ENCODE measurements at places on chromosomes 6 and 20.

DNA sequence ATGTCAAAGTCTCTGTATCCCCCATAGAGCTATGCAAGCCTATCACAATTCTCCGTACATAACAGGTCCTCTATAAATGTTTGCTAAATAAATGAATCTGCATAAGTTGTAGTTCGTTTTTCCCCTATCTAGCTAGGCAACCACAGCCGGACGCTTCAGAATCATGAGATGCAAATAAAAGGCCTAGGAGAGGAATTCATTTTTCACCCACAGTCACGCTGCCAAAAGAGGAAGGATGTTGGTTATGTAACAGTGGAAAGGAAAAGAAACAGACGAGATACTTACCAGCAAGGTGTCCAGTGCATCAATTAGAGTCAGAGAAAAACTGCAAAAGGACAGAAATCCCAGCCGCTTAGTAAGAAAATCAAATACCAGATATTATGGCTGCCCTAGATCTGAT is 2.4 kb downstream of the EDEM2 start:
- DNase-seq, result no peak

DNA sequence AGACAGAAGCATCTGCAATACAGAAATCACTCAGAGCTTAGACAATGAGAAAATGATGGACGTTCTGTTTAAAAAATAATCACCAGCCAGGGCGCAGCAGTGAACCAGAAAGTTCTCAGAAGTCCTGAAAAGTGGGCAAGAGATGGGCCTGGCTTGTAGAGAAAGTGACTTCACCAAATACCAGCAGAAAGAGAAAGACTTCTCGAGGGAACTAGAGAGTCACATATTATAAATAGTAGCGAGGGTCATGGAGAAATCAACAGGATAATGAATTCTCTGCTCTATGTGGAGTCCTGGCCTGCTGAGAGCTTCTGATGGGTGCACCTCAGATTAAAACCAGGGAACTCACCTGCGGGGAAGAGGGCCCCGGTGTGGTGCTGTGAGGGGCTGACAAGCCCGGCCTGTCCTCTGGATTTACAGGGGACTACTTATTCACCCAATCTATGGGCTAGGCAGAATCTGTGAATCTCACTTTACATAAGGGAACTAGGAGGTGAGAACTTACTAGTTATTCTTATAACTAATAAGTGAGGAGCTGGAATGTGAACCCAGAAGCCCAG is 5.6 kb upstream of the RAMACL start:
- DNase-seq, result no peak

DNA sequence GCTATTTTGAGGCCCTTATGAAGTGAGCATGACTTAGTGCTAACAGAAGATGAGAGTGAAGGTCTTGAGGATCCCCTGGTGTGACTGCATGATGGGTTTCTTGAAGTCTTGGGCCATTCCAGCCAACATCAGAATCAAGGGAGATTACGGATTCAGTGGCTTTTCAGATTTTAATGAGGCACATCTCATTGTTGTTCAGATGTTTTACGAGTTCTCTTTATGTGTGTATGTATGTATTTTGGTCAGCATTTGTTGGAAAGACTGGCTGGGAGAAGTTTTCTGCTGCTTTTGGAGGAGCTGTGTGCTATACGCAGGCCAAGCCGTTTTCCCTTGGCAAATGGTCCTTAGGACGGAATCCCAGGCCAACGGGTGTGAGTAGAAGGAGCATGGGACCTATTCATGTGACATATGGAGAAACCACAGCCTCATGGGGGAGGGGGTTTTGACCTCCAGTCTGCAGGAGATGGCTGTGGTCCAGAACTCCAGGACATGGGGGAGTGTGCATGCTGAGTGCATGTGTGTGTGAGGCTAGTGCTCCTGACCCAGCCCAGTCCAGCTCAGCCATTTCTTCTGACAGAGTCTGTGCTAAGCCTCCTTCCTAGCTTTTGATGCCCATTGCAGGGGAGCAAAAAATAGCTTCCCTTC is 35.3 kb downstream of the CHMP4B start:
- no peak for DNase-seq

- no peak for DNase-seq
Measured at GRCh38 chr6:56380476-56380875, 133.1 kb upstream of the COL21A1 start.

DNA sequence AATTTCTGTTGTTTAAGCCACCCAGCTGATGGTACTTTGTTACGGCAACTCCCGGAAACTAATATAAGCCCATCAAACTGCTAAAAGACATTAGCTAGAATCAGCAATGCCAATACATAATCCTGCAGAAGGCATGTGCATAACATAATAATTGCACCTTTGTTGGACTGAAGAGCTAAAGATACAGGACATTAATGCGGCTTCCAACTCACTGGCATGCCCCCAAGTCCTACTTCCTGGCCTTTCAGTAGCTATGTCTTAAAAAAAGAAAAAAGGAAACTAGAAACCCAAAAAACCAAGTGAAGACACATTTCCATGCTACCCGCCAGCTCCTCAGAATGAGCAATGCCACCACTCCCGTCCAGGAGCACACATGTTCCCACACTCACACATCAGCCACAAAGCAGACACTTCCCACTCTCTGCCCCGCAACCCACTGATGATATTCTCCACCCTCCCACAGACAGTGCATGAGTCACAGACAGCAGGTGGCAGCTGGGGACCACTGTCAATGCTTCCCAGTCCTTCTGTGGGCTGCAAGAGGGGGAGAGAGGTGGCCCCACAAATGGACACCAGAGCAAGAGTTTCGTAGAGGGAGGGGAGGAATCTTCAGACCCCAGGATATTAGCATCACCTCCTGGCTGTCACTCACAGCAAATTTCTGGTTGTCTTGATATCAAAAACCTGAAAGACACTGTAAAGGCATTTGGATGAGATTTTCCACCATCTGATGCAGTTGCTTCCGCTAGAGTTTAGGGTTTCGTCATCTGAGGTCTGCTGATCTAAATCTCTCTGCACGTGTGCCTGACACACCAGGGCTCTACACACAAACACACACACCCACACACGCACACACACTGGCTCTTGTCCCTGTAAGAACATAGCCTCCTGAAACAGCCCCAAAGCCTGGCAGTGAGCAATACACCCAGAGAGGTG is 32.8 kb downstream of the GFOD1 start:
- no peak for DNase-seq

- no peak for DNase-seq
Measured at GRCh38 chr6:13274707-13275434, 53.5 kb downstream of the TBC1D7 start.

GRCh38 chr6:30769088-30769852 is 24.9 kb upstream of the IER3 start:
- no peak for DNase-seq

DNA sequence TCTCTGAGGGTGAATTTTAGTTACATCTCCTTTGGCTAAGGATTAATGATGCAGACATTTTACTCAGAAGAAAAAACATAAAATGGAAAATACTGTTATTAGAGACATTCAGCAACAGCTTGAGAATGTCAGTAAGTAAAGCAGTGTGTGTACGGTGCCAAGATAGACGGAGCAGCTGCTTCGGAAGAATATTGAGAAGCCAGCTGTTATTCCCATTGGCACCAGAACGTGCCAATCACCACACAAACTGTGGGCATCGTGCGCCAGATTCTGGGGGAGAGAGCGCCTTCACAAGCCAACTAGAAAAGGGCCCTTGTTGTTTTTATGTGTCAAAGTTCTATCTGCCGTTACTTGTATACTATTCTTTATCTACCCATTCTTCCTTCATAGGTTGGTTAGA is 163.4 kb downstream of the MTFR2 start:
- DNase-seq, result no peak

DNA sequence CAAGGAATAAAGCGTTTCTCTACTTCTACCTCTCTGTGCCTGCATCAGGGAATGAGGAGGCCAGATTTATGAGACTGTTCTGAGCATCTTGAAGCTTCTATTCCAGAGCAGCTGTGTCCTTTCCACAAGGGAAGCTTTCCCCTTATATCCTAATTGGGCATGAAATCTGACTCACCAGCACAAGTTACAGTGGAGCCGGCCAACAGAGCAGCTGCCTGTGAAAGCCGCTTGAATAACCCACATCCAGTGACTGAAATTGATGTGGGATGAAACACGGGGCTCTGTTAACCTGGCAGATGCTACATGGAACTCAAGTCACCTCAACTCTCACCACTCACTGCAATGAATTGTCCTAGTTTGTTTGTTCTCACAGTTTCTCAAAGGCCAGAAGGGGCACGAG is 400.3 kb downstream of the TFAP2A start:
- DNase-seq, result no peak

- DNase-seq, result no peak
Measured at GRCh38 chr6:113591896-113592827, 265.0 kb upstream of the MARCKS start.

GRCh38 chr20:20547876-20548266 is 164.6 kb downstream of the RALGAPA2 start:
- DNase-seq, result no peak

- no peak for DNase-seq
Measured at GRCh38 chr6:44301106-44301505, 12.0 kb downstream of the AARS2 start.

DNA sequence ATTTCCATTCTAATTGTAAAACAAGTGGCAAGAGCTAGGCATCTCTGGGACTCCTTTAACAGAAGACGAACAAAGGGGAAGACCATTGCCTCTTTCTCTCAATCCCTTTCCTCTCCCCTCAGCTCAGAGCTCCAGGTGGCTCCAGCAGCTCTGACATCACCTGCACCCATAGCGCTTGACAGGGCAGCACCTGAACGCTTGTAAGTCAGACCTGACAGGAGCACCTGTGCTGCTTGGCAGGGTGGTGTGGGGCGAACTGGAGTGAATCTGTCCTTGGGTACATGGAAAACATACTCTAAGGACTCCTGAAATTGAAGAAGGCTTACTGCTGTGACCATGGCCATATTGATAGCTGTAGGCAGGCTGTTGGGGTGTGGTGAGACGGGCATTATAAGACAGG is 409.5 kb upstream of the AGPAT4 start:
- DNase-seq, result no peak

DNA sequence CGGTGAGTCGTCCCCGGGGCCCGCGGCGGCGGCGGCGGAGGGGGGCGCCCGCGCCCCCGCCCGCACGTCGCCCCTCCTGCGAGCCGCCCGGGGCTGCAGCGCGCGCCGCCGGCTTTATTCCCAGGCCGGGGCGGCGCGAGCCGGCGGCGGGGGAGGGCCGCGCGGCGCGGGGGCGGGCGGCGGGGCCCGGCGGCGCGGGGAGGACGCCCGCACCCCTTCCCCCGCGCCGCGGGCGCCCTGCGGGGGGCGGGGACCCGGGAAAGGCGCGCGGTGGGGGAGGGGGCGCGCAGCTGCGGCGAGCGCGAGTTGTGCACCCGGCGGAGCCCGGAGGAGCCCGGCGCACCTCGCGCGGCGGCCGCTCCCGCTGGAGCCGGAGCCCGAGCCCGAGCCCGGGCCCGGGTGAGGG is 646 bp downstream of the HMGA1 start:
- no peak for DNase-seq

DNA sequence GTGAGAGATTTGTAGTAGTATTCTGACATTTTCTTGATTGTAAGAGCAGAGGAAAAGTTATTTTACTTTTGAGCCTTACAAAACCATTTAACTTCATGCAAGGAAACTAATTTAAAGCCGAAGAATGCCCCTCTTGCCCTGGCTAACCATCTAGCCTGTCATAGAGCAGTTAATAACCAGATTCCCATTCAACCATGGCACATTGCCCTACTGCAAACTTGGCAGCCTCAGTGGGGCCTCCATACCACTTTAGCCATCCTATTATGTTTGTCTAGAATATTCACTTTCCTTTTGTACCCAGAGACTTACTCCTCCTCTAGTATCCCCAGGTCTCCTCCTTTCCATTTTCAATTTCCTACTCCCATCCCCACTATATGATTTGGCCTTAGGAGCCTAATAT is 230.9 kb downstream of the TBC1D7 start:
- no peak for DNase-seq

DNA sequence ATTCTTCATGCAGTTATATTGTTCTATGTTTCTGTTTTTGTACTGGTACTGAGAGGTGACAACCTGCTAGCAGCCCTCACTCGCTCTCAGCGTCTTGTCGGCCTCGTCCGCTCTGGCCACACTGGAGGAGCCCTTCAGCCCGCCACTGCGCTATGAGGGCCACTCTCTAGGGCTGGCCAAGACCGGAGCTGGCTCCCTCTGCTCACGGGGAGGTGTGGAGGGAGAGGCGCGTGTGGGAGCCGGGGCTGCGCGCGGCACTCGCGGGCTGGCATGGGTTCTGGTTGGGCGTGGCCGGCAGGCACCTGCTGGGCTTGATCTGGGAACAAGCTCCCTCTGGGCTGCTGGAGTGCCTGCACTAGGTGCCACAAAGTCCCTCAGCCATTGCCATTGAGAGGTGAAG is 1323.8 kb upstream of the EYS start:
- no peak for DNase-seq

- DNase-seq, result peak; percentile 51
Measured at GRCh38 chr20:32449057-32449889, 91.1 kb downstream of the ASXL1 start.

DNA sequence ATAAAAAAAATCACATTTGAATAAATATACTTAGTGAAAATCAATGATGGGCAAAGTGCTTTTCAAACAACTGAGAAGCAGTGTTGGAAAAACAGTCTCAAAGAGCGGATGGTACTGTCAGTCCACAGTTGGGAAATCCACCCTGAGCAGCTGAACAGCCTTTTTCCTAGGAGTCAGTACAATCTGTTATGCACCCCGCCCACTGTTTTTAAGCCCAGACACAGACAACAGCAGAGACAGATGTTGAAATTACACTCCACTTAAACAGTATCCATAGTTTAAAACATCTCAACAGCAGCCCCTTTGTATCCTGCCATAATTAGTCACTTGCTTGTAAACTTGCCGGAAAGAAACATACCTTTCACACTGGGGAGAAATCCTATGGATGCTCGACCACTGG is 372 bp downstream of the KIAA0408 start:
- DNase-seq, result no peak

GRCh38 chr20:16548068-16548672 is 25.1 kb downstream of the KIF16B start:
- no peak for DNase-seq

GRCh38 chr20:54820392-54820791 is 345.0 kb downstream of the DOK5 start:
- DNase-seq, result no peak

DNA sequence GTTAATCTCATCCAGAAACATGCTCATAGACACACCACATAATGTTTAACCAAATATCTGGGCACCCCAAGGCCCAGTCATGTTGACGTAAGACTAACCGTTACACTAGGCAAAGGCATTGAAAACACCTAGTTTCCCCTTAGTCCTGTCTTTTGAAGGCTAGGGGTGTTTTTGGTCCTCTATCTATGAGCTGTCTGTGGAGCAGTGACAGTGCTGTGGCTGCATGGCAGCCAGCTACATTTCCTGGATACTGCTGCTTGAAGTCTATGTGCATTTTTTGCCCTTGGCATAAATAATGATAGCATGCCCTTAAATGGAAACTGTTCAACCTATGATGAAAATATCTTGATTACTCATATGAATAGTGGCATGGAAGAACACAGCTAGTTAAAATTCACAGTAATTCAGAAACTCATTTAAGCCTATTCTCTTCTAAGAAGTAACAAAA is 18.6 kb downstream of the FARS2 start:
- DNase-seq, result no peak

Data from sciatic nerve (tissue), 2 donors.